ENCODE measurements at places on chromosomes 11 and 22. TPM values are rescaled to one million over a fixed set of nuclear protein-coding genes. Genes with fewer than 3 reads are reported as not detected.

Gene AGBL2
- 2.1 TPM for total RNA-seq

Gene LRRN4CL
- total RNA-seq, result 0.17 TPM

Gene PHOX2A
- total RNA-seq, result not detected

Gene OR6T1
- not detected for total RNA-seq

Gene TRMU
- 24.3 TPM for total RNA-seq

Gene C22orf42
- total RNA-seq, result not detected

Gene OR52B6
- not detected for total RNA-seq

Gene KDM2A
- 24.7 TPM for total RNA-seq

Gene TRIM64C
- total RNA-seq, result not detected

Gene CTTN
- 450 TPM for total RNA-seq

Gene FAM180B
- not detected for total RNA-seq

Gene KREMEN1
- total RNA-seq, result 7.5 TPM

Gene C11orf91
- not detected for total RNA-seq

Gene HOATZ
- total RNA-seq, result not detected

Gene RAB36
- total RNA-seq, result 17.1 TPM

Gene MYOD1
- not detected for total RNA-seq

Gene LRRC56
- 2.0 TPM for total RNA-seq

Gene VWCE
- 4.5 TPM for total RNA-seq

Gene GRIA4
- 3.1 TPM for total RNA-seq

Gene SCGB1D2
- total RNA-seq, result not detected

Gene SHISA8
- total RNA-seq, result not detected

Gene PSMD13
- total RNA-seq, result 172 TPM

Gene SPON1
- 2.9 TPM for total RNA-seq

Gene CCDC116
- not detected for total RNA-seq

Gene PKNOX2
- not detected for total RNA-seq

Gene TEX54
- total RNA-seq, result not detected

Gene CEP164
- 24.1 TPM for total RNA-seq

Gene OR51B2
- total RNA-seq, result not detected

Gene ZMAT5
- total RNA-seq, result 14.5 TPM

Gene PHLDA2
- 4.9 TPM for total RNA-seq

Gene SLC25A18
- 0.20 TPM for total RNA-seq

Gene KIF18A
- 9.2 TPM for total RNA-seq

Gene IGLL5
- not detected for total RNA-seq

Gene RTN4RL2
- total RNA-seq, result not detected

Gene MS4A12
- total RNA-seq, result not detected

Gene OR51E1
- total RNA-seq, result not detected

Gene OR5P2
- 0.10 TPM for total RNA-seq

Gene ARHGEF12
- 72.9 TPM for total RNA-seq

Gene CARD16
- 0.50 TPM for total RNA-seq

Gene FOSL1
- total RNA-seq, result 4.2 TPM

Gene CSF2RB
- total RNA-seq, result under 0.01 TPM

Gene TIGD3
- total RNA-seq, result not detected

Gene SRSF8
- total RNA-seq, result 11.8 TPM

Gene CRYBB3
- not detected for total RNA-seq

Gene PRR5L
- 83.1 TPM for total RNA-seq

All from renal cortical epithelial cell (primary cell).